ENCODE measurements at places on chromosomes 4 and X. TPM values are rescaled to one million over a fixed set of nuclear protein-coding genes. Genes with fewer than 3 reads are reported as not detected.

DNA sequence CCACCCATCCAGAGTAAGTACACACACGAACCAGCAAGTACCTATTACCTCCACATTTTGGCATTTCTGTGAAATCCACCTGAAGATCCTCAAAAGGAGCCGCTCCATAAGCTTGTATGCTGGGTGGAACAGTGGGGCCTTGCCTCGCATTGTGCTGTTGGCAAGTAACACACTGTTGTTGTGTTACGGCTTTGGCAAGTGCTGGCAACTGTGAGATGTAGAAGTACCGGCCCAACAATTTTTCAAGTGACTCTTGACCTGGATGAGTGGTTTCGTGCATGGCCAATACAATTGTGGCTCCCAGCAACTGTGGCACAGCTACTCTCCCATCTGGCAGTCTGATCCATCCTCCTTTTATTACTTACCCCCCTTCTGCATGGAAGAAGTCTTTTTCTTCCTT lies 128.7 kb downstream of the CCNB3 start:
- no peak for DNase-seq
- H3K4me3 ChIP-seq = no peak overlapping the region
- H3K4me1 ChIP-seq = no peaks in the 10 kb centered on the region
- no peak overlapping the region for H3K27ac ChIP-seq
- H3K27me3 ChIP-seq = no peaks in the 10 kb centered on the region

GRCh38 chr4:101199507-101200285 lies 147.6 kb downstream of the PPP3CA start:
- no peak for DNase-seq
- H3K27ac ChIP-seq = no peak overlapping the region
- no peaks in the 10 kb centered on the region for H3K27me3 ChIP-seq
- H3K4me1 ChIP-seq = peaks cover 16% of the 10 kb centered on the region
- H3K36me3 ChIP-seq = no peaks in the 10 kb centered on the region

DNA sequence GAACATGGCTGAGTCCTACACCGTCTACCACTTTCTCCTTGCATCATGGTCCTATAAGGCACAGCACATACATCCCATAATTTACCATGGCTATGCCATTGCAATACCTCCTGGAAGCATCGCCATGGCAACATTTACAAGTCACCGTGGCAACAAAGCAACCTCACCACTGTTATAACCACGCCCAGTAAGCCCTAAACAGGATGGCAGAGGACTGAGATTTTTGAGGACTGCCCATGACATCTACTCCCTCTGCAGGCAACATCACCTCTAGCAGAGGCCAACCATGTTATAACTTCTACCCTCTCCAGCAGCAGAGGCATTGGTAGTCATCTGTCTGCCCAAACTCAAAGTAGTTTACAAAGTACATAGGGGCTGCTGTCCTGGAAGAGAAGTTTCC lies 29.7 kb downstream of the BCOR start:
- no peaks in the 10 kb centered on the region for H3K4me1 ChIP-seq
- peaks cover 3% of the 10 kb centered on the region for H3K36me3 ChIP-seq
- H3K4me3 ChIP-seq = no peak overlapping the region

DNA sequence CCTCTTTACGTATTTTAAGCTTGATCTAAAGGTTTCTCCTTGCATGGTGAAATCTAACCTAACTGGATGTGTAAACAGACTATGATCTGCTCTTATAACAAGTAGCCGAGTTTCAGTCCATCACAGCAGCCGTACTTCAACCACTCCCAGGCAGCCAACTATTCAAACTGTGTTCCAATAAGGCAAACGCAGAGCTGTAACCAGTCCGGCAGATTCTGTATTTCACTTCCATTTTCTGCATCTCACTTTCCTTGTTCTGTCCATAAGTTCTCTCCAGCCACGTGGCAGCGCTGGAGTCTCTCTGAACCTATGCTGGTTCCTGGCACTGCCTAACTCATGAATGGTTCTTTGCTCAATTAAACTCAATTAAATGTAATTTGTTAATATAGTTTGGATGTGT lies 132.6 kb downstream of the FHDC1 start:
- H3K36me3 ChIP-seq = no peaks in the 10 kb centered on the region
- H3K4me3 ChIP-seq = no peak overlapping the region
- H3K27me3 ChIP-seq = no peaks in the 10 kb centered on the region
- H3K27ac ChIP-seq = no peak overlapping the region
- no peak for DNase-seq

- no peaks in the 10 kb centered on the region for H3K36me3 ChIP-seq
- H3K27ac ChIP-seq = no peak overlapping the region
- H3K4me1 ChIP-seq = no peaks in the 10 kb centered on the region
Observed at GRCh38 chrX:46978341-46979291, 66.4 kb downstream of the JADE3 start.

GRCh38 chrX:153821066-153821465 lies 9.3 kb downstream of the PDZD4 start:
- H3K4me3 ChIP-seq = no peak overlapping the region
- H3K27me3 ChIP-seq = peaks cover 25% of the 10 kb centered on the region
- H3K36me3 ChIP-seq = no peaks in the 10 kb centered on the region
- H3K4me1 ChIP-seq = no peaks in the 10 kb centered on the region

GRCh38 chr4:166846939-166847338 lies 387.4 kb downstream of the SPOCK3 start:
- H3K36me3 ChIP-seq = no peaks in the 10 kb centered on the region
- H3K4me3 ChIP-seq = no peak overlapping the region
- H3K4me1 ChIP-seq = no peaks in the 10 kb centered on the region
- no peak overlapping the region for H3K27ac ChIP-seq

- no peaks in the 10 kb centered on the region for H3K27me3 ChIP-seq
- no peak for DNase-seq
- H3K27ac ChIP-seq = no peak overlapping the region
Observed at GRCh38 chr4:109207061-109207460, 95.4 kb downstream of the COL25A1 start.

DNA sequence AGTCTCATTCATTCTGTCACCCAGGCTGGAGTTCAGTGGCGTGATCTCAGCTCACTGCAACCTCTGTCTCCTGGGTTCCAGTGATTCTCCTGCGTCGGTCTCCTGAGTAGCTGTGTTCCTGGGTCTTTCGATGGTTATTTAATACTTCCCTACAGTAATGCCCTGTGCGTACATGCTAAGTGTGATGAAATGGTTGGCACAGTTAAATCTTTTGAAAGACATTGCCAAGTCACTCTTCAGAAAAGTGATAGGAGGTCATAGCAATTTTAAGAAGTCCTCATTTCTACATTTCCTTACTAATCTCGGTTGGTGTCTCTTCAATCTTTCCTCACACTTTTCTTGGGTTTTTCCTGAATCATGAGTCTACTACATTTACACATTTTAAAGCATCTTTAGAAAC lies 14.4 kb downstream of the HTT-AS start:
- no peaks in the 10 kb centered on the region for H3K36me3 ChIP-seq
- H3K4me3 ChIP-seq = no peak overlapping the region
- DNase-seq = no peak

DNA sequence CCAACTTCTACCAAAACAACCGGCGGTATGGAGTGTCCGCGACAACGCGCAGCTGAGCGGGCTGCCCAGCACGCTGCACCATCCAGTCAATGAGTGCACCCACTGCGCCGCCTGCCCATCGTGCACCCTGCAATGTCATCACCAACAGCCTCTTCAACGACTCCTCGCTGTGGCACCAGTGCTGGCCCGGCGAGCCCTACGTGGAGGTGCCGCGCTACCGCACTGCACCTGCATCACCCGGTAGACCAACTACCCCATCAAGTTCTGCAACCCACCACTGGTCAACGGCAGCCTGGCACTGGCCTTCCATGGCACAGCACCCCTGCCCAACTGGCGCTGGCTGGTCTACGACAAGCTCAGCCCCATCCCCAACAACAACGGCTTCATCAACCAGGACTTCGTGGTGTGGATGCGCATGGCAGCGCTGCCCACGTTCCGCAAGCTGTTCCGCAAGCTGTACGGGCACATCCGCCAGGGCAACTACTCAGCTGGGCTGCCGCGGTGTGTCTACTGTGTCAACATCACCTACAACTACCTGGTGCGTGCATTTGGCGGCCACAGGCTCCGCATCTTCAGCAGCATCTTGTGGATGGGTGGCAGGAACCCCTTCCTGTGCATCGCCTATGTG lies 42.8 kb downstream of the IL13RA1 start:
- no peaks in the 10 kb centered on the region for H3K4me1 ChIP-seq
- H3K27me3 ChIP-seq = no peaks in the 10 kb centered on the region
- no peak for DNase-seq
- no peaks in the 10 kb centered on the region for H3K36me3 ChIP-seq
- H3K4me3 ChIP-seq = no peak overlapping the region

- H3K27ac ChIP-seq = no peak overlapping the region
- peaks cover 4% of the 10 kb centered on the region for H3K27me3 ChIP-seq
- peaks cover 7% of the 10 kb centered on the region for H3K36me3 ChIP-seq
- no peak for DNase-seq
- H3K4me3 ChIP-seq = no peak overlapping the region
- H3K4me1 ChIP-seq = no peaks in the 10 kb centered on the region
Observed at GRCh38 chr4:41620594-41621256, 82.8 kb downstream of the LIMCH1 start.

- H3K4me1 ChIP-seq = no peaks in the 10 kb centered on the region
- DNase-seq = no peak
- H3K27me3 ChIP-seq = no peaks in the 10 kb centered on the region
- no peaks in the 10 kb centered on the region for H3K36me3 ChIP-seq
- H3K4me3 ChIP-seq = no peak overlapping the region
Observed at GRCh38 chr4:142598132-142598531, 248.0 kb downstream of the INPP4B start.

DNA sequence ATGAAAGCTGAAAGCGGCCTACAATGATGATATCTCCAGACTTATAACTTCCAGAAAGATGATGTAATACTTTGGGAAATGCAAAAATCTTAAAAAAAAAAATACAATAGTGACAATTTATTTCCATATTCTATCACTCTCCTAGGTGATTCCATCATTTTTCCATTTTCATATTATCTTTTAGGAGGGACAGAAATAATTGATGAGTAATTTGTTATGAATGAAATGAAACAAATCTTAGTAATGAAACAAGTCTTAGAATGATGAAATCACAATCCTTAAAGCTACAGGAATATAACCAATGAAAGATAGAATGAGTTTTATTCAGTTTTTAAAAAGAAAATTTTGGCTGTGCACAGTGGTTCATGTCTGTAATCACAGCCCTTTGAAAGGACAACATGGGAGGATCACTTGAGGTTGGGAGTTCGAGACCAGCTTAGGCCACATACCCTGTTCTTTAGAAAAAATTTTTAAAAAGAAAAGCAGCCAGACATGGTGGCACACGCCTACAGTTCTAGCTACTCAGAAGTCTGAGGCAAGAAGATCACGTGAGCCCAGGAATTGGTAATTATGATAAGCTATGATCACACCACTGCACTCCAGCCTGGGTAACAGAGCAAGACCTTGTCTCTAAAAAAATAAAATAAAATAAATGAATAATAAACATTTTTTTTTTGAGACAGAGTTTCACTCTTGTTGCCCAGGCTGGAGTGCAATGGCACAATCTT lies 21.7 kb downstream of the CLOCK start:
- H3K4me1 ChIP-seq = no peaks in the 10 kb centered on the region
- no peaks in the 10 kb centered on the region for H3K27me3 ChIP-seq
- no peaks in the 10 kb centered on the region for H3K36me3 ChIP-seq
- H3K4me3 ChIP-seq = no peak overlapping the region

DNA sequence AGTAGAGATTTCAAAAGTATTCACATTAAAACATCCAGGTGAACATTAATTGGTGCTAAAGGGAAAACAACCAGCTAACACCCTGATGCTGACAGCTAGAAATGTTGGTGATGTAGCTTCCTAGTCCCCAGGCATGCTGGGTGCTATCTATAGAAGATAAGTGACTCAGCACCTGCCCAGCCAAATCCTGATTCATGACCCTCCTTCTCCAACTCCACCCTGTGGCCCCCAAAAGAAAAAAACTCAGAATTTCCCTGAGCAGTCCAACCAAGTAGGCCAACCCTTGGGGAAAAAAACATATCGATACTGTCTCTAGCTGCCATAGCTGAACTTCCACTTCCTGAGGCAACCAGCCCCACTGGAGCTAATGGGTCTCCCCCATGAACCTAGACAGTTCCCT lies 197.6 kb upstream of the KLF3 start:
- no peak for DNase-seq
- H3K4me1 ChIP-seq = no peaks in the 10 kb centered on the region
- H3K4me3 ChIP-seq = no peak overlapping the region
- no peaks in the 10 kb centered on the region for H3K36me3 ChIP-seq
- no peaks in the 10 kb centered on the region for H3K27me3 ChIP-seq

The FRG1 gene
- polyA plus RNA-seq = 37.3 TPM

The RNF212 gene
- polyA plus RNA-seq = not detected

All from small intestine (tissue), 16 donors.